G401 (cell line): ENCODE measurements at places on chromosomes 6 and 20. TPM values are rescaled to one million over a fixed set of nuclear protein-coding genes. Genes with fewer than 3 reads are reported as not detected.

DNA sequence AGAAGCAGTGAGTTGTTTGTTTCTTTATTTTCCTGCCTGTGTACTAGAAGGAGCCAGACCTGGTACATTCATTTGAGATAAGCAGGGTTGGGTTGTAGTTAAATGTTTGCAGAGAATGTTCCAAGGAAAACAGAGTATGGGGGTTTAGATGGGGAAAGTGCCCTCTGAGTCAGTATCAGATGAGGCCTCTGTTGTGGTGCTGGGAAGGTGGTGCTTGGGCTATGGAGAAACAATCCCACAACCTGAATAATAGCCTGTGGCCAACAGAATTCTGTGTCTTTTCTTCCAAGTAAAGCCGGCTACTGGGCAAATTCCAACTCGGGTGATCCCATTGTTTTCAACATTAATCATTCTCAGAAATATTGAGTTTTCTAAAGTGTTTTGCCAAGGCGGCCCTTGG, 109.3 kb downstream of the RNF144B start:
- no peak for DNase-seq

Gene SRSF6
- 24.1 and 27.9 TPM in 2 replicates for total RNA-seq

DNA sequence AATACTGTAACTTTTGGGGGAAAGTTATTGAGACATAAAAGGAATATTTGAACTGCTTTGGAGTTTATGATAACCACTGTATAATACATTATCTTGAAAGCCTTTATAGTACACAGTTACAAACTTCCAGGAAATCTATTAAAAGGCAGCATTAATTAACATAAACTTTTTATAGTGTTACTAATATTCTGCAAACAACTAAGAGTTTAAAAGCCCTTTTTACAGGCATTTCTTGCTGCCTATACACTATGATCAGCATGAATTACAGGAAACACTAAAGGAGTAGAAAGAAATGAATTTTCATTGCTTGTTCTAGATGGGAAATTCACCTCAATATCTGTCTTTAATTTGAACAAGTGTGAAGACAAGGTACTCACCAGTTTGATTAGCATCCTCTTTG, 252.3 kb upstream of the ZFP64 start:
- DNase-seq = no peak

Gene SMPDL3A
- 0.07 and 1.2 TPM in 2 replicates for total RNA-seq

Gene CCN6
- total RNA-seq = not detected in 2 replicates

DNA sequence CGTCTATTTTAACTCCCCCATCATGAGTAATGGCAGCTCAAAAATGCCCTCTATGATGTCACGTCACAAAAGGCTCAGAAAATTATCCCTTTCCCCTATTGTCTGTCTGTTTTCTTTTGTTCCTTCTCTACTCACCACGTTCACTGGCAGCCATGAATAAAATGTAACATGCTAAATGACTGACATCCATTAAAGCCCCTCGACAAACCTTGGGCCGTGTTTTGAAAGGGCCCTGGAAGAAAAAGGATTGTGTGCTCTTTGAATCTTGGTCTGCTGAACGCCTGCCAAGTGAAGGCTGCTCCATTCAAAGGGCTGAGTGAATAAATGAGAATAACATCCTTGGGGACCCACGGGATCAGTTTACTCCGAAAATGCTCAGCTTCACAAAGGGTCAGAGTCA, 118.7 kb downstream of the RPS12 start:
- DNase-seq = no peak

Gene PPP1R16B
- 0.06 TPM in 1 of 2 replicates, not detected in the other for total RNA-seq

GRCh38 chr6:123716506-123716905, 79.8 kb upstream of the TRDN start:
- DNase-seq = no peak

- no peak for DNase-seq
These were observed 72.2 kb upstream of the FUCA2 start for GRCh38 chr6:143583542-143584327.

GRCh38 chr6:43699564-43700186, 12.1 kb upstream of the MRPS18A start:
- no peak for DNase-seq

DNA sequence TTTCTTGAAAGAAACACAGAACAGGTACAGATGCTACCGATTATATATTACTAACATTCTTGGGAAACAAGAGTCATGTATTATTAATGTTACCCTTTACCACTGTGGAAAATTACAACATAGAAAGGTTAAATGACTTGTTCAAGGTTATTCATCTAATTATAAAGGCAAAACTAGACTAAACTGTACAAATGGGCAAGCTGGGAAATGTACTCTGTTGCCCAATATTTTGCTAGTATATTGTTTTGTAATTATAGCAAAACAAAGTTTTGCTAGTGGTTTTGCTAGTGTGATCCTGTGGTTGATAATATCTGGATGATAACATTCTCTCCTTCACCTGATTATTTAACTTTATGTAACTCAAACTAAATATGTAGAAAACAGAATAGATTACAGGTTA, 96.5 kb downstream of the TINAG start:
- no peak for DNase-seq
